Activated T-helper 1 cell treated with anti-CD3 and anti-CD28 coated beads, Interleukin-2, amount 50 U/mL, for 16 hours (primary cell): ENCODE measurements at places on chromosomes 13 and 19.

DNA sequence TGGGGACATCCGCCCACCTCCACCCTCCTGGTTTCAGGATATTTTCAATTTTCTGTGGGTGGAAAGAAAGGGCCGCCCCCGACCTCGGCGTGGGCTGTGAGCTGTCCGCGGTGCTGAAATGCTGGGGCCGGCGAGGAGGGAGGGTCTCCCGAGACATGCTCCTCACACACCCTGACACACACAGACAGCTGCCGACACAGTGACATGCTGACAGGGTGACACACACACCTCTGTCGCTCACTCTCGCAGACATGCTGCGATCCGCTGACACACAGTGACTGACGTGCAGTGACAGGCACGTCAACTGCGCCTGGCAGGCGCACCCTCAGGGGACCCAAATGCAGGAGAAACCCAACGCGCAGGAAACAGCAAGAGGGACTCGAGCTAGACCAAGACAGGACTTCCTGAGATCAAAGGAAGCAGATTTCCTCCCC is 25.1 kb upstream of the MEIS3 start:
- no peak for DNase-seq

- no peak for DNase-seq
These were observed 262.5 kb upstream of the STARD13 start for GRCh38 chr13:33548069-33548468.

- DNase-seq: no peak
These were observed 46.9 kb upstream of the VSTM2B start for GRCh38 chr19:29478578-29479565.

- DNase-seq: no peak
These were observed 46.2 kb downstream of the ACTN4 start for GRCh38 chr19:38693380-38694223.

DNA sequence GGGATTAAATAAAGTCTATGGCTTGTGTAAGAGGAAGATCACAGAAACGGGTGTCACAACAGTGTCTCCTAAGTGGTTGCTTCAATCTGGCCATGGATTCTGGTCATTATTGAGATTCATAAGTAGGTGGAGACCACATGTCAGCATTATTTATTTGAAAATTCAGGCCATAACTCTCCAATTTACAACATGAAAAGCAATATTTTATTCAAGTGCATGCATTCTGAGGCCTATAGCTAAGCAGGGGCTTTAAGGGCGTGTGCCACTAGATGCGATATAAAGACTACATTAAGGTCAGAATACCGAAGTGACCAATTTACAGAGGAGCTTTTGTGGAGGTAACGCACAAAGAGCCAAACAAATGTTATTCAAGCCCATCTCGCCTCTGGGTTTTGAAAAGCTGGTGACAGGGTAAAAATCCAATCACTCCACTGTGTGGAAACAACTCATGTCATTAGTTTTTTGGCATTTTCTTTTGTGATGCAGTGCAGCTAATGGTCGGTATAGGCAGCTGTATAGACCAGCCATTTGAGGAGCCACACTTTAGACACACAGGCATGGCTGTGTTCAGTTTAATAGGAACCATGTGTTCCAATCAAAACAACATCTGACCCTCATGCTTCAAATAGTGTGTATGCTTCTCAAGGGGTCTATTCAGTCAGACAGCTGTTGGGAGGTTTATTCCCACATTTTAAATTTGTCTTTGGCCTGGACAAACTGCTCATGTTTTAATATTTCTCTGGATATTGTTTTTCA is 123.7 kb downstream of the KL start:
- no peak for DNase-seq

DNA sequence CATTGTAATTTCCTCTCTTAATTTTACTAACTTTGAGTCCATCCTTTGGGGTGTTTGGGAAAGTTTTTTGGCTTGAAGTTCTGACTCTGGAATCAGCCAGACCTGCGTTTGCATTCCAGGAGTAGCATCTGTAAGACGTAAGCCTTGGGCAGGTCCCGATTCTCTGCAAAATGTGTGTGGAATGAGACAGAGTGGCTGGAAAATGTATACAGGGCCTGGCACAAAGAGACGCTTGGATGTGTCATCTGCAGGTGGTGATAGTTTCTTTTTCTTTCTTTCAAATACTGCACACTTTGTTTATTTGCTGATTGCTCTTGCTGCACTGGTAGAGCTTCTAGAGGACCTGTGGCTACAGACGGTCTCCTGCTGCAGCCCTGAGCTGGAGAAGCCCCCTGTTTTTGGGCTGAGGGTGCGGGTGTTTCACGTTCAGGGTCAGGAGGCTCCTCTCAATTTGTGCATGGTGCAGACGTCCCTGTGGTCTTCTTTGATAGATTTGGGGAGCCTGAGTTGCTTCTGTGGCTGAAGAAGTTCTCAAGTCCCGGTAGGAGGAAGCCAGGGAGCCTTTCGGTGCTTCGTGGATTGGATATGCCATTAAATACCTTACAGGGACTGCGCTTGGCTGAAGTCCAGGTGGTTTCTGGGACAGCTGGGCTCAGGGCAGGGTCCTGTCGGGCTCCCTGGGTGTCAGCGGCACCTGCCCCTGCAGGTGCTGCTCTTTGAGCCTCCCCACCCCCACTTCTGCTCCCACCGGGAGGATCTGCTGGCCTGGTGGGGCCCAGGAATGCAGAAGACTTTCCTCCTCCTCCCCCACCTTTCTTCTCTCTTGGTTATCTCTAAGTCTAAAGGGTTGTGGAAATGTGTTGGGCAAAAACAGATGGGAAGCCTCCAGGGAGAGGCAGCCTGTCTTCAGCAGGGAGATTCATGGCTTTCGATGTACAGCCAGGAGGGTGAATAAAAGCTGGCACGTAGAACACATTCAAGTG is 44.0 kb upstream of the GAS6 start:
- DNase-seq: no peak

- no peak for DNase-seq
These were observed 3.9 kb downstream of the GPR108 start for GRCh38 chr19:6733338-6734095.

DNA sequence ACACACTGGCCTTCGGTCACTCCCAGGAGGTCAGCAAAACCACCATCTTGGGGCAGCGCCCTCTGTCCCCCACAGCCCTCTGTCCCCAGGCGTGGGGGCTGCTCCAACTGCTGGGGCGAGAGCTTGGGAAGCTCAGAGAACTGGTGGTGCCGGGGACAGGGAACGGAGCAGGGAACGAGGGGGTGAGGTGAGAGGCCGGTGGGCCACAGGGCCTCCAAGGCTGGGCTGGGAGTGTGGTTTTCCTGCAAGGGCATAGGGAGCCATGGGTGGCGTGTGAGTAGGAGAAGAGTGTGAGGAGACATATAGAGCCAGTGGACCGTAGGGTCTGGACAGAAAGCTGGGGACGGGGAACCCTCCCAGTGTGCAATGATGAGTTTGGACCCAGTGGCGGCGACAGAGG is 34.1 kb downstream of the F2RL3 start:
- no peak for DNase-seq
